ENCODE measurements at places on chromosomes 11 and 22.

DNA sequence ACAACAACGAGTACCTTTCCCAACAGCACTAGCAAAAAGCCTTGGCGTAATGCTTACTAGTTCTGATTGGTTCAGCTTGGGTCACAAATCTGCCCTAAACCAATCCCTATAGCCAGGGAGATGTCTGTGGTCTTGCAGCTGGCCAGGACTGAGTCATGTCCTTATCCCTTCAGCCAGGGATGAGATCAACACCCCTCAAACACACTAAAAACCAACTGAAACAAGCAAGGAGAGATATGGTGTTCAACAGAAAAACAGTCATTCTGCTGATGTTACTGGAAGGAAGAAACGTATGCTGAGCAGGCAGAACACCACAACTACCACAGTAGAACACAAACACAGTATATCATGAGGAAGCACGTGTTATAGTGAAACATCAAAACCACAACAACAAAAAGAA, 375.6 kb downstream of the LARGE1 start:
- no peak for DNase-seq

DNA sequence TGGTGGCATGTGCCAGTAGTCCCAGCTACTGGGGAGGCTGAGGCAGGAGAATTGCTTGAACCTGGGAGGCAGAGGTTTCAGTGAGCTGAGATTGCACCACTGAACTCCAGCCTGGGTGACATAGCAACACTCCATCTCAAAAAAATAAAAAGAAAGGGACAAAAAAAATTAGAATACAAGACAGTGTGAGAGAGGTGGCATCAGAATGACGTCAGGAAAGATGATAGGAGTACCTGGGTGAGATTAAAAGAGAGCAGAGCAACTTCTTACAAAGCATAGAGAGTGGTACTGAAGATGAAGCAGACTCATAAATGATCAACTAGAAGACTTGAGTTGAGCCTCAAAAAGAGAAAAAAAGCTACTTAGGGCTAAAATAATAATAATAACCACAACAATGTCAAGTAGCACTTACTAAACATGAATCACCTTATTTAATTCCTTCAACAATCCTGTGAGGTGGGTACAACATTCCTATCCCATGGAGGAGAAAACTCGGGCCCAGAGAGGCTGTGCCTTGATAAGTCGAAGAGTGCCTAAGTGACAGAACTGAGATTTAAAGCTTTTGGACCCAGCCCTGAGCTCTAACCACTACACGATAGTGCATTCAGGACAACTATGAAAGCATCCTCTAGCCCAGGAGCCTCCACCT, 5.2 kb upstream of the SLN start:
- no peak for DNase-seq

DNA sequence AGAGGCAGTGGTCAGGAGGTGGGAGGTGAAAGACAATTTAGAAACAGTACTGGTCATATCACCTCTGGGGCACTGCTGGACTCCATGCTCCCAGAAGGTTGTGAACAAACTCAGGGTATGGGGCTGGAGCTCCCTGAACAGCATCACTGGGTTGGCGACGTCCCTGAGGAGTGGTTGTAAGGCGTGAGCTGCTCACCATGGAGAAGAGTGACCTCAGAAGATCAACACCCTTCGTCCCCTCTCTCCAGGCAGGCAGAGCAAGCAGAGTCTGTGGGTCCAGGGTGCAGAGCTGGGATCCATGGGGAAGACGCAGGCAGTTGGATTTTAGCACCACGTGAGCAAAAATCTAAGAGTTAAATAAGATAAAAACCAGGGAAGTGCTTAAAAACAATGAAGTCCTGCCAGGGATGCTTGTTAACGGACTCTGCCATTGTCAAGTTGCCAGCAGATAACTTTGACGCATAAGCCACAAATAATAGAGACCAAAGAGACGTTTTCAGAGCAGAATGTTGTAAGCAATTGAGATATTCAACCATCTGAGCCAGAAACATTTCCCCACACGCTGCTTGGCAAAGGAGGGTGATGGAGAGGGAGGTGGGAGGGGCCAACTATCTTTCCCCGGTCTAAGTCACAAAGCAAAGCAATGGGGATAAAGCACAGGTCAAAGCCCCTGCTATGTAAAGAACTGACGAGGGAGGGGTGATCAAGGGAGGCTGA, 13.6 kb downstream of the PNPLA5 start:
- no peak for DNase-seq

- no peak for DNase-seq
These were observed 6.4 kb downstream of the GATD1 start for GRCh38 chr11:770642-771616.

GRCh38 chr11:80317612-80318011, 876.8 kb upstream of the TENM4 start:
- no peak for DNase-seq

Measured in cortex of kidney (tissue), 1 donor.